ENCODE measurements at places on chromosomes 11 and 22.
A peak's percentile ranks its signal among the peaks of the same experiment; 100 is the strongest.

GRCh38 chr22:44309137-44309536 lies 3.6 kb downstream of the SHISAL1 start:
- no peak for DNase-seq

DNA sequence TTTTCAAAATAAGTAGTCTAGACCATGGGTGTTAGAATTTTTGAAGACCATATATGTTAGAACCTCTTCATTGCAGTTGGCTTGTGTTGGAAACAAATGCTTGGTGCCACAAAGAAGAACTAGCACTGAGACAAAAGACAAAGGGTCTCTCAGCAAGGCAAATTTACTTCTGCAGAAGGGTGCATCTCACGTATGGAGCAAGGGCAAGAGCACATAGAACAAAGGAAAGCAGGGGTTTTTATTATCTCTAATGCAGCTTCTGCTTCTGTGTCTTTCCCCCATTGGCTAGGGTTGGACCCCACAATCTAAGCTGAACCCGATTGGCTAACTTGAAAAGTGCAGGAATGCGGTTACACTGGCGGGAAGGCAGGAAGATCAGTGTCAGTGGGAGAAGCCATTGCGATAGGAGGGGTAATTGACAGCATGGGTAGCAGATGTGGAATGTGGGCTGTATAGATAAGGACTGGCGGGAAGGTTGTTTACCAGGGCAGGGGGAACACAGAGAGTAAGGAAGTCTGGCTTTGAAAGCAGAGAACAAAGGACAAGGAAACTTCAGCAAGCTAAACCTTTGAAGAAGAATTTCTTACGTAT lies 9.2 kb upstream of the RBMXL2 start:
- DNase-seq = no peak

DNA sequence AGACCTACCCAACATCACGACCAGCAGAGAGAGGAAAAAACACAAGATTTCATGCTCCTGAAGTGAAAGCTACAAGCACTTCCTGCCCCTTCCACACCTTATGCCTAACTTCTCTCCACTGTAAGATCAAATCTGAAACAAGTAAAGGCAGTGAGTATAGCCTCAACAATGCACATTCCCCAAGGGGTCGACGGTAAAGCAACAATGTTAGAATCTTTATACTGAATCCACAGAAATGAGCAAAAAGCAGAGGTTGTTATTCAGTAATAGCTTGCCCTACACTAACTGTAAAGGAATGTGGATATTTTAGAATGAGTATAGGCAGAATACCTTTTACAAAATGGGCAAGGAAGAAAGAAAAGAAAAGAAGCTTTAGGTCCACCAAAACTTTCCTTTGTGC lies 15.6 kb downstream of the ARFGAP3 start:
- DNase-seq = no peak

DNA sequence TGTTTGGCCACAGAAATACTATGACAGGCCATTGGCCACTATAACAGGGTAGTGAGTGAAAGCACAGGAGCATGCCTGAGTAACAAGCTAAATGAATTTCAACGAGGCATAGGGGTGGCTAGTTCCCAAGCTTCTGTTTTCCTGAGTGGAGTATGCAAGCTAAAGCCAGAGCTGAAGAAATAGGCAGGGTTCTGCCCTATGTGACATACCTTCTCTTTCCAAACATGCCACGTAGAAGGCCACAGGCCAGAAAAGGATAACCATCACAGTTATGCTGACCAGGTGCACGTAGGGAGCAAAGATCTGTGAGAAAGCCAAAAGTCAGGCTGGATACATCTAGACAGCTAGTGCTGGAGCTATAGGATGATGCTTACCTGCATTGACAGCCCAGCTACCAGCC lies 30.6 kb downstream of the GDPD4 start:
- DNase-seq = no peak

GRCh38 chr11:68649851-68650555 lies 34.3 kb upstream of the GAL start:
- DNase-seq = no peak

DNA sequence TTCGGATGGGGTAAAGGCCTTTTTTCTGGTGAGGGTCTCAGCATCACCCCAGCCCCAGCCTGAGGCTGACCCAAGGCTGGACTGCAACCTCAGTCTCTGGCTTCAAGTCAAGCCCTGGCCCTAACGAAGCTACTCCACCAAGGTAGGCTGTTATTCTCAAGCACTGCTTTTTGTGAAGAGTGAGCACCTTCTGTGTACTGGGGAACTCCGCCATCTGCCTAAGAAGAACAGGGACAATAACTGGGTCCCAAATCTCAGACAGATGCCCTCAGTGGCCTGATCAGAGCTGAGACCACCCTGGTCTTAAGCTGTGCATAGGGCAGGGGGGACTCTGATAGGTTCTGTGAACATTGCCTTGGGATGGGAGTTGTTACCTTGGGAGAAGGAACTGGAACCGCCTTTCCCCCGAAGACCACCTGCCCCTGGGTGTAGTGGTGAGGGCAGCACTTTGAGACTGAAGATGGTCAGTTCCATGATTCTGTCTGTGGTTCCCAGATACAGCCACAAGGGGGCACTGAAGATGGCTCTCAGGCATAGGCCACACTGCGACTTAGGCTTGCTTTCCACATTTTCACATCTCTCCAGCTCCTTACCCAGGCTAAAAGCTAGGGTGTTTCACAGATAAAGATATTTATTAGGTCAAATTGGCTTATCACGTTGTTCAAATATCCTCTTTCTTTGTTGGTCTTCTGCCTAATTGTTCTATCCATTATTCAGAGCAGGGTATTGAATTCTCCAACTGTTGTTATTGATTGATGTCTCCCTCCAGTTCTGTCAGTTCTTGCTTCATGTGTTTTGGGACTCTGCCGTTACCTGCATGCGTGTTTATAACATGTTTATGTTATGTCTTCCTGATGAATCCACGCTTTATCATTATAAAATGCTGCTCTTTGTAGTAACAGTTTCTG lies 11.8 kb upstream of the UVRAG start:
- peak; percentile 40 for DNase-seq

DNA sequence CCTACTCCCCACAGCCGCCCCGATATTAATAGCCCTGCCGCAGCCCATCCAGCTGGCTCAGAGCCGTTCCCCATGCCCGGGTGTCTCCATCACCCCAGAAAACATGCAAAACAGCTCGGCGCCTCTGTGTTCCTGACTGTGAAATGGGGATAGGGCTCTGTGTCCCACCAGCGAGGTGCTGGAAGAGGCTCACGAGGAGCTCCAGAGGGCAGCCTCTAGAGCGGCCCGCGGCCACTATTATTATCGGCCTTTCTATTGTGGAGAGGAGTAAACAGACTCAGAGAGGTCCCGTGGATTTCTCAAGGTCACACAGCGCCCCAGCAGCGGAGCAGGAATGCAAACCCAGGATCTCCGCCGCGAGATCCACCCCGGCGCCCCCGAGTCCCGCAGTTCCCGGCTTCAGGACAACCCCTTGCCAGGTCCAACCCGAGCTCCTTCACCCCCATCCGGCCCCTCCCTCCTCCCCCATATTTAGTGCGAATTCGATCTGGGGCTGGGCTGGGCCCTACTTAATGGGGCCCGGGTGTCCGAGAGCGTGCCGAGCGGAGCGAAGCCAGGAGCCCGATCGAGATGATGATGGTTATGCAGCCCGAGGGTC lies at the start of gene ACTN3:
ACTN3 (plus strand) TSS at position 536 of the 598 bp plus-strand sequence; CDS start at position 571, 35 bp downstream.
- no peak for DNase-seq

DNA sequence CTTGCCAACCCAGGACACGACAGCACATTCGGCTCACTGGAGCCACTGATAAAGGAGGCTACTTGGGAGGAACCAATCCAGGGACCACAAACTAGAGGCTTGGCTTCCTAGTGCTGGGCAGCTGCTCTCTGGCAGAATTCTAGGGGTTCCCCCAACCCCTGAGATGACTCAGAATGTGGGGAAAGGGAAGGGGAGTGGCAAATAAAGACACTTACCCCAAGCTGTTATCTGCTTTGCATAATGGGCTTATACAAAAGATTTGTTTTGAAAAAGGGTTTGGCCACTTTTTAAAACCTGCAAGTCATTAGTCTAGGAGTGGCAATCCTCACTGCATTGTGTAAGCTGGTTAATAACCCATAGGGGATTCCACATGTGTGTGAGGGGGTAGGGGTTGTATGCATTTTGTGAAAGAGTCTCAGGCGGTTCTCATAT lies 64.1 kb upstream of the LMO1 start:
- no peak for DNase-seq

GRCh38 chr11:119964136-119965025 lies 173.5 kb downstream of the TRIM29 start:
- DNase-seq = no peak

- DNase-seq = no peak
These were observed 550.8 kb upstream of the CADM1 start for GRCh38 chr11:116055064-116055463.

- DNase-seq = no peak
These were observed 13.2 kb upstream of the SHISAL1 start for GRCh38 chr22:44325718-44326490.

DNA sequence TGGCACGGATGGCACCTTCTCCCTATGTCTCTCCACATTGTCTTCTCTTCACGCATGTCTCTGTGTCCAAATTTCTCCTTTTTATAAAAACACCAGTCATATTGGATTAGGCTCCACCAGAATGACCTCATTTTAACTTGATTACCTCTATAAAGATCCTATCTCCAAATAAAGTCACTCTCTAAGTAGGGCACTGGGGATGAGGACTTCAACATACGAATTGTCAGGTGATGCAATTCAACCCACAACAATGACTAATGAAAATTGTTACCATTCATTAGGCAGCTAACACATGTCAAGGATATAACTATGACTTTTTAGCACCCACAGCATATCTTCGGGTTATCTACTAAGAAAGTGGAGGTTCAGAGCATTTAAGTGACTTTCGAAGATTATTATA lies 55.5 kb upstream of the USP47 start:
- no peak for DNase-seq

GRCh38 chr11:8567602-8568198 lies 26.3 kb downstream of the STK33 start:
- no peak for DNase-seq

GRCh38 chr11:119192111-119192510 lies 6.8 kb downstream of the NHERF4 start:
- DNase-seq = no peak

DNA sequence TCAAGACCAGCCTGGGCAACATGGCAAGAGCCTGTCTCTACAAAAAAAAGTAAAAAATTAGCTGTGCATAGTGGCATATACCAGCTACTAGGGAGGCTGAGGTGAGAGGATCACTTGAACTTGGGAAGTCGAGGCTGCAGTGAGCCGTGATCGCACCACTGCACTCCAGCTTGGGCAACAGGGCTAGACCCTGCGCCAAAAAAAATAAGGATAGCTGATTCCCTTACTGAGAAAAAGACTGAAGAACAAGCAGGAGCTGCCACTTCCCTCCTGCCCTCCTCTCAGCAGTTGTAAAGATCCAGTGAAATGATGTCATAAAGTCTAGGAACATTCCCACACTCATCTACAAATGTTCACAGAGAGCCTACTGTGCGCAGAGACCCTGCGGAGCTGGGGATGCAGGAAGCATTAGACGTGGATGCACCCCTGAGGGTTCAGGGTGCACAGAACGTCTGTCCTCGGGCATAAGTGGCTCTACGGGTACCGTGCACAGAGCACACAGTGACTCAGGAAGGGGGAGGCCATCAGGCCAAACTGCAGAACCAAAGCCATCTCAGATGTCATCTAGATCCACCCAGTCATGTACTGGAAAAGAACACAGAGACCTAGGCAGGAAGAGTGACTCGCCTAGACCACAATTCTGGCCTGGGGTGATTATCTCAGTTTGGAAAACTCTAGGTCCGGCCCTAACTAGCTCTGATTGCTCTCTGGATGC lies 11.7 kb downstream of the SEC14L2 start:
- DNase-seq = no peak

- DNase-seq = no peak
These were observed 5.1 kb upstream of the FAM83F start for GRCh38 chr22:39989633-39990032.

GRCh38 chr22:48321986-48322545 lies 1505.6 kb downstream of the BRD1 start:
- DNase-seq = no peak

DNA sequence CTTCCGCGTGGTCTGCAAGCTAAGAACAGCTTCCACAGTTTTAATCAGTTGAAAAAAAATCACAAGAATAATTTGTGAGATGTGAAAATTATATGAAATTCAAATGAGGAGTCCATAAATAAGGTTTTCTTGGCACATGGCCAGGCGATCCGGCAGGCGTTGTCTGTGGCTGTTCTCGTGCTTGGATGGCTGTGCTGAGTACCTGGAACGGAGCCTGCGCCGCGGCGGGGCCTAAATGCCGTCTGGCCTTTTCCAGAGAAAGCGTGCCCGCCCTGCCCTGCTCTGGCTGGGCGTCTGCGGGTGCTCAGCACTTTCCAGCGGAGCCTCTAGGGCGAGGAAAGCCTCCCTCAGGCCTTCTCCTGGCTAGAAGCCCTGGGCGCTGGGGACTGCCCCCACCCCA lies 41.8 kb downstream of the OSBPL5 start:
- DNase-seq = no peak

DNA sequence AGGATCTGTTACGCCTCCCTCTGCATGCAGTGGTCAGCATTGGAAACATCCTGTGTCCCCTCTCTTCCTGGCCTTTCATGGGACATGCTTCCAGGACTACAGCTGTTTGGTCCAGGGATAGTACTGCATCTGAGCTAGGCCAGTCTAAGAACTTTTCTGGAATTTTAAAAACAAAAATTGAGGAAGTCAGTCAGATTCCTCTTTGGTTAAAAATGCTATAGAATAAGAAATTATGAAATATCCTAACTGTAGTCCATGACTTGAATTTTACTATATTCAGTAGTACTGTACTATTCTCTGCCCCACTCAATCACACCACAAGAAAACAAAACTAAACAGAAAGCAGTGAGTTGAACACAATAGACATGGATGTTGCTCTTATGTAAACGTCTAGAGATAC lies 201.0 kb upstream of the CADM1 start:
- DNase-seq = no peak

- no peak for DNase-seq
These were observed 712.7 kb upstream of the KIRREL3 start for GRCh38 chr11:127713226-127713625.

DNA sequence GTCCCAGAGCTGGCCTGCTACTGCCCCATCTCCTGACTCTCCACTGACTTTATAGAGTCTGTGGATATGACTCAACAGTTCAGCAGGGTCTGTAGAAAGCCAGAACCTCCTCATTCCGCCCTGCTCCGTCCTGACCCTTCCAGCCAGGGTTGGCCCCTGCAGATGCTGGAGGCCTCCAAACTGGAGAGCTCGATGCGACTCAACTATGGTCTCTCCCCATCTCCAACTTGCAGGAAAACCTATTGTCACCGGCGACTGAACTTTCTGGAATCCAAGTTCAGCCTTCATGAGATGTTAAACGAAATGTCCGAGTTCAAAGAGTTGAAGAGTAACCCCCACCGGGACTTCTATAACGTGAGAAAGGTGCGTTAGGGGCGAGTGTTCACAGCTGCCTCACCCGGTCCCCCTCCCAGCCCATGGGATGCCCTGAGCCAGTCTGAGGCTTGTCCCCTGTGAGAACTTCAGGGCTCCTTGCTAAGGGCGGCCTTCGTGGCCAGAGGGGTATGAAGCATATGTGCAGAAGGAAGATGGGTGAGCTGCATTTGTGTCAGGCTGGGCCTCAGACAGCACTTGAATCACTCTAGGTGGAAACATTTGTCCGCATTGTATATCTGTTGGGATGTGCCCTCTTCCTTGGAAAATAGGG lies 32.1 kb downstream of the AMPD3 start:
- DNase-seq = no peak

Measured in activated naive CD4-positive, alpha-beta T cell (primary cell).